Choroid plexus epithelial cell (primary cell): ENCODE measurements at places on chromosomes 1 and 21.
A peak's percentile ranks its signal among the peaks of the same experiment; 100 is the strongest.

- no peak for DNase-seq
Measured at GRCh38 chr1:94929351-94930217, 2.7 kb upstream of the CNN3 start.

DNA sequence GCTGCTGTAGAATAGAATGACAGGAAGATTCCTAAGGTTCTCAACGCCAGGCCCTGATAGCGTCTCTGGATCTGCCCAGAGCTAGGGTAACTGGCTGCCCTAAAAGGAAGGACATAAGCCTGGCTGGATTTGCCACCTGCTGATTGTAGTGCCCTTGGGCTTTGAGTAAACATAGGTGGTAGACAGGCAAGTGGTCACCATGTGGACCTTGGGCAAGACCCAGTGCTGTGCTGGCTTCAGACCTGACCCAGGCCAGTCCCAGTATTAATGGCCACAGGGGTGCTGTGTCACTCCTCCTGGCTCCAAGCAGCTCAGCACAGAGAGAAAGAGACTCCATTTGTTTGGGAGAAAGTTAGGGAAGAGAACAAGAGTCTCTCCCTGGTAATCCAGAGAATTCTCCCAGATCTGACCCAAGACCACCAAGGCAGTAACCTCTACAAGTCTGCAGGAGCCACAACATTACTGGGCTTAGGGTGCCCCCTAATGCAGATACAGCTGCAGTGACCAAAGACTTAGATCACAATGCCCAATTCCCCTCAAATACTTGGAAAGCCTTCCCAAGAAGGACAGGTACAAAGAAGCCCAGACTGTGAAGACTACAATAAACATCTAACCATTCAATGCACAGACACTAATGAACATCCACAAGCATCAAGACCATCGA, 44.5 kb downstream of the PHTF1 start:
- DNase-seq, result no peak

GRCh38 chr1:42975561-42976225, 17.0 kb upstream of the SLC2A1 start:
- DNase-seq, result no peak

- DNase-seq, result peak; percentile 19
Measured at GRCh38 chr1:185438936-185439335, 121.9 kb upstream of the IVNS1ABP start.

GRCh38 chr1:3716351-3716750, 35.9 kb upstream of the CCDC27 start:
- DNase-seq, result no peak

- no peak for DNase-seq
Measured at GRCh38 chr21:44370786-44371410, 17.5 kb downstream of the TRPM2 start.

GRCh38 chr1:52550447-52550846, 2.4 kb downstream of the TUT4 start:
- no peak for DNase-seq

DNA sequence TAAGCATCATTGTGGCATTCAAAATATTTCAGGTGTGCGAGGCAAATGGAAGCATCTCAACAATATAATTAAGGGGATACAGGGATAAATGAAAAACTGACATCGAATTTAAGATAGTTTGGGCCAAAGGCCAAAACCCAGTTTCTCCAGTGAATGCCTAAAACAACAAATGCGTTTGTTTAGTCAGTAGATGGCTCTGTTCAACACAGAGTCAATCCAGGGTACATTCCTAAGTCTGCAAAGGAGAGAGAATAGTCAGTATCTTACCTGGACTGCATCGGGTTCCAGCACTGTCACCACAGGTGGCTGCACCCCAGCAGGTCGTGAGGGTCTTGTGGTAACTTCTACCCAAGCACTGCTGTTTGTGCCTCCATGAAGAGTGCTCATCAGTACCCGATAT, 321.1 kb downstream of the KCTD3 start:
- peak; percentile 1 for DNase-seq
